ENCODE measurements at places on chromosomes 16 and 17.

GRCh38 chr16:333406-334094 lies 19.0 kb downstream of the AXIN1 start:
- DNase-seq = no peak

DNA sequence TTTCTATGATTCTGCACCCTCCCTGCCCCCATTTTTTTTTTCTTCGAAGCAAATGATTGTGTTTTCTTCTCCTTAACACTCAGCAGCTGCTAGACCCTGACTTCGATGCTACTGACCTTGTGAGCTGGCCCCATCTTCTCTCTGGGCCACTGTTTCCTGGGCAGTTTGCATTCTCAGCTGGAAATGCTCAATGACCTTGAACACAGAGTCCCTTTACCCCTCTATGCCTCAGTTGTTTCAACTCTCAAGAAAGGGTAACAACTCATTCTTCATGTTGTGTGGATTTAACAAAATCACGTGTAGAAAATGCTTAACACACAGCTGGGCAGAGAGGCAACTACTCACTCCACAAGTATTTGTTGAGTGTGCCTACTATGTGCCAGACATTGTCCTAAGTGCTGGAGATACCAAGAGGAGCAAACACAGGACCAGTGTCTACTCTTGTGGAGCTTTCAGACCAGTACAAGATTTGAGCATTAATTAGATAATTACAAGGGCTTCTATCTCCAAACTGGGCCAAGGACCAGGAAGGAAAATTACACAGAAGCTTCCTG lies 66.2 kb downstream of the IQCK start:
- DNase-seq = no peak

- DNase-seq = peak; percentile 97
Observed at GRCh38 chr17:47810200-47810821, 11.3 kb downstream of the OSBPL7 start.

DNA sequence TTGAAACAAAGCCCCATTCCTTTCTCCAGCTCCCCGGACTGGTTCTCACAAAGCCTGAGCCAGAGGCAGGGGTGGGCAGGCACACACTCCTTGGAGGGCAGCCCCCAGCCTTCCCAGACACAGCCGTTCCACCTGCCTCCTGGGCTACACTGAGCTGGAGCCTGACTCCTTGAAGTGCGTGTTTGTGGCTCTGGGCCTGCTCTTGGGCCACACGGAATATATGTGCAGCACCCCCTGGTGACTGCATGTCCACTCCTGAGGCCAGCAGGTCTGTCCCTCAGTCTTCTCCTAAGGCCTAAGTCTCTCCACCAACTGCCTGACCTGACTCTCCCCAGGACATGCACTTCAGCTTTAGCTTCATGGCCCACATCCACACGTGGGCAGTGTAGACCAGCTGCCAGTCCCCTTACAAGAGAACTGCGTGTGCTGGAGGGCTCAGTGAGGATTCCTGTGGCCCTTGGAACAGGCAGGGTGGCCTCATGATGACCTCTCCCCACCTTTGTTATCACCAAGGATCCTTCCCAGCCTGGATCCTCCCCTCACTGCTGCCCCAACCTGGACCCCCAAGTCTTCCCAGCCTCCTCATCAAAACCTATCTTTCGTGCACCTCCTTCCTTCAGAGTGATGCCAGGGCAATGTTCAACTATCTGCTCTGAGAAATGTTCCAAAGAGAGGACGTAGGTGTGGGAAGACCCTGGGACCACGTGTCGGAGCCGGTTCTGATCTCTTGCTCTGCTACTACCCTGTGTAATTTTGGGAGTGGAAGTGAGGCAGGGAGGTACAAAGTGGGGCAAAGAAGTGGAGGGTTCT lies 12.4 kb upstream of the SLC6A2 start:
- no peak for DNase-seq

DNA sequence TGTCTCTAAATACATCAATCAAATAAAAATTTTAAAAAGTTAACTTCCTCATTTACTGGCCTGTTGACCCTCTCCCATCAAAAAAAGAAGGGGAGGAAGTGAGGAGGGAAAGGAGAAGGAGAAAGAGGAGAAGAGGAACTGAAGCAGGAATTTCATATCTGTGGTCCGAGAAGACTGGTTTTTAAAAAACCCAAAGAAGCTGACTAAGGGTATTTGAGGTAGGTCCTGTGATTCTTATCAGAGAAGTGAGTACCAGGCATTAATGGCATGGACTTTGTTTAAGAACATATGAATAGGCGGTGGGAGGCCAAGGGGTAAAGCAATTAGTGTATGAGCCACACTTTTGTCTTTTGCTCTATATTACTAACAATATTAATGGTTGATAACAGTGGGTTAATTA lies 2.0 kb downstream of the SLC46A1 start:
- DNase-seq = no peak

- DNase-seq = no peak
Observed at GRCh38 chr17:74860229-74860871, 665 bp upstream of the GRIN2C start.

DNA sequence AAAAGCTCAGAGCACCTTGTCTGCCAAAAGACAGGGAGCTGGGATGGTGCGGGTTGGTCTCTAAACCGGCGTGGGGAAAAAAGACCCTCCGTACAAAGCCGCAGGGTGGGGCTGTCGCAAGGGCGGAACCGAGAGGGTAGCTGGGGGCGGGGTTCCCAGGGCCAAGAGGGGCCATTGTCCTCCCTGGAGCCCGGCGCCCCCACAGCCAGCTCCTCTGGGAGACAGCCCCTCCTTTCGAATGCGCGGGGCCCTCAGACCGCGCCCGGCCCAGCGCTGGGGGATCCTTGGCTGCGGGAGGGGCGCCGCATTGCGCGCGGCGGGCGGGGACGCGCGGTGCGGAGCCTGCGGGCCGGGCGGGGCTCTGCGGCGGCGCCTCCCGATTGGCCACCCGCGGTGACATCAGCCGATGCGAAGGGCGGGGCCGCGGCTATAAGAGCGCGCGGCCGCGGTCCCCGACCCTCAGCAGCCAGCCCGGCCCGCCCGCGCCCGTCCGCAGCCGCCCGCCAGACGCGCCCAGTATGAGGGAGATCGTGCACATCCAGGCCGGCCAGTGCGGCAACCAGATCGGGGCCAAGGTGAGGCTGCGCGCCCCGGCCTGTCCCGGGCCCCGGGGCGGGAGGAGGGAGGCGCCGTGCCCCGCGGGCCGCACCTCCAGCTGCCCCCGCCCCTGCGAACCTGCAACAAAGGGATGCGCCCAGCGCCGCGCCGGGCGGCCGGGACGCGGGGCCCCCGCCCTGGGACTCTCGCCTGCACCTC lies at the start of gene TUBB3:
TSS of gene TUBB3 (plus strand) at position 459 of the 756 bp plus-strand sequence. CDS start at position 519, 60 bp downstream.
- peak; percentile 84 for DNase-seq

- DNase-seq = no peak
Observed at GRCh38 chr16:974611-975261, 4.0 kb upstream of the LMF1 start.

DNA sequence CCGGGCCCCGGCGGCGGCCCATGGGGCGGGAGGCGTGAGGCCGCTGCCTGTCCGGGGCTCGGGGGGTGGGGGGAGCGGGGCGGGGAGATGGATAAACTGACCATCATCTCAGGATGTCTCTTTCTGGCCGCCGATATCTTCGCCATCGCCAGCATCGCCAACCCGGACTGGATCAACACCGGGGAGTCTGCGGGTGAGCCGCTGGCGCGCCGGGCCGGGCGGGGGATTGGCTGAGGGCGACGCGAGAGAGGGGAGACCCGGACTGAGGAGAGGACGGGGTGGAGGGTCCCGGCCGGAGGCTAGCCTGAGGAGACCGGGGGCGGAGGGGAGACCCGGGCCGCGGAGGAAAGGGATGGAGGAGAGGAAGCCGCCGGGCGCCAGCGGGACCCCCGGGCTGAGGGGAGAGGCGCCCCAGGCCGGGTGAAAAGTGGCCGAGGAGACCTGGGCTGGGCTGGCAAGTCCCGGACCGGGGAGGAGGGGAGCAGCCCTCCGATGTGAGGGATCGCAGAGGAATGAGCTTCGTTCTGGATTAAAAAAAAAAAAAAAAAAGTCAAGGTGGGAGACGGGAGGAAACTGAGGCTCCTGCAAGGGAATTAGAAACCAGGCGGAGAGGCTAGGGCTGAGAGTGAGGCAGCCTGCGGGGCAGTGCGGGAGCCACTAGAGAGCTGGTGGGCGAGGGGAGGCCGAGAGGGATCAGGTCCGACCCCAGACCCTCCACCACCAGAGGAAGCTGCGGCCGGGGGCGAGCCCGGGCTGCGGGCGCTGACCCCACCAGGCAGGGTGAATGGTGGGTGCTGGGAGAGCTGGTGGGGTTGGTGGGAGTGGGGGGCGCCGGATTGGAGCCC lies 526 bp downstream of the MOSMO start:
- no peak for DNase-seq

DNA sequence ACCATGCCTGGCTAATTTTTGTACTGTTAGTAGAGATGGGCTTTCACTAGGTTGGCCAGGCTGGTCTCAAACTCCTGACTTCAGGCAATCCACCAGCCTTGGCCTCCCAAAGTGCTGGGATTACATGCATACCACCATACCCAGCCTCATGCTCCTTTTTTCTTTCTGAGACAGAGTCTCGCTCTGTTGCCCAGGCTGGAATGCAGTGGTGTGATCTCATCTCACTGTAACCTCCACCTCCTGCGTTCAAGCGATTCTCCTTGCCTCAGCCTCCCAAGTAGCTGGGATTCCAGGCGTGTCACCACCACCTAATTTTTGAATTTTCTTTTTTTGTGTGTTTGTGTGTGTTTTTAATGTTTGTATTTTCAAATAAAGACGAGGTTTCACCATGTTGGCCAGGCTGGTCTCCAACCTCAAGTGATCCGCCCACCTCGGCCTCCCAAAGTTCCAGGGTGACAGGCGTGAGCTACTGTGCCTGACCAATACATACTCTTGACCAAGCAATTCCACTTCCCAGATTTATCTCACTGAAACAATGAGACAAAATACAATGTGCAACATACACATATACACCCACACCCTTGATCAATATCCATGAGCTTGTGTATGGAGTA lies 5.0 kb downstream of the GRB2 start:
- no peak for DNase-seq

DNA sequence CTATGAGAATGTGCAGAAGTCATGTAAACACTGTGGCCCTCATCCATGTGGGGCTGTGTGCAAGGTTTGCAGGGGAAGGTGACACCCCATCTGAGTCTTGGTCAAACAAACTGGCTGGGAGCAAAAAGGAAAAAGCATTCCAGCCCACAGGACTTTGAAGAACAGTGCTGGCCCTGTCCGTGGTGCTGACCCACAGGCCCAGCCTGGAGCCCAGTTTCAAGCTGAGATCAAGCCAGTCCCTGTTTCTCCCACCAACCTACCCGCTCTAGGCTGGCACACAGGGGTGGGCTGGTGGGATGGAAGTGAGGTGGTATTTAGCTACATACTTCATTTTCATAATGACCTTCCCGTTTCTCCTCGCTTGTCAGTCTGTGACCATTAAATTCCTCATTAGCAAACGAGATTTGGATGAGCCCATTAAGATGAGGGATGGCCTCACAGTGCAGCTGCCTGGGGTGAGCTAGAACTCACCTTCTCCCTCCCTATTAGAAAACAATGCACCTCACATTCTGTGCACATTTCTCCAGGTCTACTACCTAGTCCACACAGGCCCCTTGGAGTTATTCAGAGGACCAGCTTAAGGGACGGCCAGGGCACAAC lies 12.6 kb upstream of the RPL38 start:
- DNase-seq = no peak

GRCh38 chr17:45425125-45425983 lies 7.3 kb downstream of the ARHGAP27 start:
- DNase-seq = peak; percentile 72

DNA sequence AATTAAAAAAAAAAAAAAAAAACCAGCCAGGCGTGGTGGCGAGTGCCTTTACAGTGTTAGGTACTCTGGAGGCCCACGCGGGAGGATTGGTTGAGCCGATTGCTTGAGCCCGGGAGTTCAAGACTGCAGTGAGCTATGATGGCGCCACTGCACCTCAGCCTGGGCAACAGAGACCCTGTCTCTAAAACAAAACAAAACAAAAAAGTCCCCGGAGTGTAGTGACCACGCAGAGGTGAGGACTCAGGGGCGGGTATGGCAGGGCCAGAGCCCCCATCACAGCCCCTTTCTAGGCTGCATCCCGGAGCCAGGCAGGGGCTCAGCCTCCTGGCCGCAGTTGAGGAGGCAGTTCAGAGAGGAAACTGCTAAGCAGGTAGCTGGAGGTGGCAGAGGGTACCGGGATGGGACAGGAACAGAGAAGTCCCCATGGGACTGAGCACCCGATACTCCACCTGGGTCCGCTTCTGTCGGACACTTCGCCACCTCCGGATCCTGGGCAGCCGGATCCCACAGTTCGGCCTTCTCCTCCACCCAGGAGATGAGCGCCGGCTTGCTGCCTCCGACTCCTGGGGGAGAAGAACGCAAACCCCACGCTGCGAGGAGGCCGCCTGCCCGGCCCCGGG lies 800 bp downstream of the ZNF747 start:
- no peak for DNase-seq

Measured in iris pigment epithelial cell (primary cell).